ENCODE measurements at places on chromosomes 5 and 9.

DNA sequence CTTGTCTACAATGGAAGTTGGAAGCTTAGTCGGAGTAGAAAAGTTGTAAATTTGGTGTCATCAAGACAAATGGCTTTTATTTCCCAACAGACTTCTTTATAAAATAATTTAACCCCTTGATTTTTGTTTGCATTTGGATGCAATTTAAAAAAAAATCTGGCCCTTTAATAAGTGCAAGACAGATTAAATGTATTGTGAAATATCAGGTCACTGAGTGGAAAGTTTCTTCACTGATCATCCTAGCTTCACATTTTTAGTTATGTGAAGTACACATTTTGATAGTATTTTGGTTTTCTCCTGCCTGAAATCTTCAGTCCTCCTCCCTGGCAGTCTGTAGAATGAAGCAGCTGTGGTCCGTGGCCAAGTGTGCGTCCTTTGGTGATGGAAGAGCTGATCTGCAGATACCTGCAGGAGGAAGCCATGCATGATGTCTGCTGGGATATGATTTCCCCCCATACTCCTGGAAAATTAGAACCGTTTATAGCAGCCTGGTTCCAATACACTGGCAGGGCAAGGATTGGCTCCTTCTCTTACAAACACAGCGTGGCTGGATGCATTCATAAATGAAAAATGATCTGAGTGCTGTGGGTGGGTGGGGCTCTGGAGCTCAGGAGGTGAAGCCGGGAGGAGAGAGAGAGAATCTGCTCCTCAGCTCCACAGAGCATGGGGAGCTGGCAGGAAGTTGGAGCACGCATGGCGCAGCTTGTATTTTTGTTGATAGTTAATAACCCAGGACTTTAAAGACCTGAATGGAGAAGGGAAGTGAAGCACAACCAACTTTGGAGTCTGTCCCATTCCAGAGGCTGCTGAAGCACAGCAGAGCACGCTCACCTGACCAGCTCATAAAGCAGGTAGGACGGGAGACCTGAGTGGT, 238.4 kb downstream of the GOLPH3 start:
- no peak for DNase-seq

GRCh38 chr5:96745844-96746531, 61.8 kb downstream of the ERAP1 start:
- DNase-seq, result no peak

DNA sequence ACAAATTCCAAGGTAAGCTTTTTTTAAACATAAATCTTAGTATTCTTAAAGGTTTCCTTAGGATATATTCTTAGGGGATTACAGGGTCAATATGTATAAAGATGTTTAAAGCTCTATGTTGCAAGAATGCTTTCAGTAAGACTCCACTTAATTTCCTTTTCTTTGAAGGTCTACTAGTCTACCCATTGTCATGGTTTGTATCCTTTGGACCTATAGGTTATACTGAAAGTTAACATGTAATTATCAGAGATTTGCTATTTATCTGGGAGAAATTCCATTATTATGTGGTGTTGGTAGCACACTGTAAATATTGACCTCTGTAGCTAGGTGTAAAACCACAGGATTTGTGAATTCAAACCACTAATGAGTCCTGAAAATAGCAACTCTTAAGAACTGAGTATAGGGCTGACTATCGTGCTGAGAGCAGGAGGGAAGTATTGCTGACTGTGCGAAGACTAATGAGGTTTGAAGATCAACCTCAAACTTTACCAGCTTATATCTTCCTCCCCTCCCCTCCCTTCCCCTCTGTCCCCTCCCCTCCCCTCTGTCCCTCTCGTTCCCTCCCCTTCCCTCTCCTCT, 85.6 kb downstream of the GADD45G start:
- DNase-seq, result peak; percentile 95

DNA sequence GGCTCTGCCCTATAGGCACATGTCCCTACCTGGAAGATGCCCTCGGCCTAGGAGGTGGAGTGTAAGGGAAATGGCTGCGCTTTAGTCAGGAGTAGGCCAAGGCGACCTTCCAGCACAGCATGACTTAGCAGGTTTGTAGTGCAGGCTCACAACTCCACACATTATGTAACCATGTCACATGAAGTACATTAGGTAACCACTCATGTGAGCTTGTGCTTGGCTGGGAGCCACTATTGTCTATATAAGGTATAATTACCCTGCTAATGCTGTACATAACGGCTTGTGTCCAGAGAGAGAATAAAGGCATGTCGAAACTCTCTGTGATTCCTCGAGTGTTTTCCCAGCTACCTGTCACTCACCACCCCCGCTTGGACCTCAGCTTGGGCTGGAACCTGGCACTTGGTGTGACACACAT, 74.9 kb downstream of the CAMK4 start:
- no peak for DNase-seq

DNA sequence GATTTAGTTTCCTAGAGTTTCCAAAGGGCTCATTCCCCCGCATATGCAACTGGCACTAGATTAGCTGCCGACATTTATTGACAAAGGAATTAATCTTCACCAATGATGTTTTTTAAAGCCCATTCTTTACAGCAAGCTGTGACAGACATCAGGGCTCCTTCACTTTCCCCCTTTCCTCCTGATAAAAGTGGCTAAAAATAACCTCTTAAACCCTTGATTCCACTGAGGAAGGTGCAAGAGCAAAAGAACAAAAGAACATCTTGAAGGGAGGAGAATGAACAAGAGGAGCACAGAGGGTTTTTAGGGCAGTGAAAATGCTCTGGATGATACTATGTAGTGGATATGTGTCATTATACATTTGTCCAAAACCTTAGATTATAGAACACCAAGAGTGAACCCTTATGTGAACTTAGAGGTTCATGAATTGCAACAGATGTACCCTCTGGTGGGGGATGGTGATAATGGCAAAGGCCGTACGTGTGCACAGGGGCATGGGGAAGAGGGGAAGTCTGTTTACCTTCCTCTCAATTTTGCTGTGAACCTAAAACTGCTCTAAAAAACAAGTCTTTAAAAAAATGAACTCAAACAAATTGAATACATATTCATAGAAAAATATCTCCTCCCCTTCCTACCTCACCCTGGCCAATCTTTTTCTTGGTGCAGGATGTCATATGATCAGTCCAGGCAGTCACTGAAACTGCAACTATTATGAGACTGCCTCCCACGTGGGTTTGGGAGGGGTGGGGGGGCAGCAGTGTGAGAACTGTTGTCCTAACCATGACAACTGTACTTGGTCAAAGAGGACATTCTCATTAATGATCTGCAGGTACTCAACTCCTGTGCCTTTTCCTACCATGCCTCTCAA, 83.0 kb downstream of the MARCHF3 start:
- DNase-seq, result peak; percentile 34

Data from MM.1S (cell line).